ENCODE measurements at places on chromosomes 7 and 10.

- DNase-seq, result no peak
Measured at GRCh38 chr7:148746135-148746534, 47.4 kb downstream of the CUL1 start.

- DNase-seq, result no peak
Measured at GRCh38 chr7:34073676-34074075, 168.3 kb downstream of the BMPER start.

DNA sequence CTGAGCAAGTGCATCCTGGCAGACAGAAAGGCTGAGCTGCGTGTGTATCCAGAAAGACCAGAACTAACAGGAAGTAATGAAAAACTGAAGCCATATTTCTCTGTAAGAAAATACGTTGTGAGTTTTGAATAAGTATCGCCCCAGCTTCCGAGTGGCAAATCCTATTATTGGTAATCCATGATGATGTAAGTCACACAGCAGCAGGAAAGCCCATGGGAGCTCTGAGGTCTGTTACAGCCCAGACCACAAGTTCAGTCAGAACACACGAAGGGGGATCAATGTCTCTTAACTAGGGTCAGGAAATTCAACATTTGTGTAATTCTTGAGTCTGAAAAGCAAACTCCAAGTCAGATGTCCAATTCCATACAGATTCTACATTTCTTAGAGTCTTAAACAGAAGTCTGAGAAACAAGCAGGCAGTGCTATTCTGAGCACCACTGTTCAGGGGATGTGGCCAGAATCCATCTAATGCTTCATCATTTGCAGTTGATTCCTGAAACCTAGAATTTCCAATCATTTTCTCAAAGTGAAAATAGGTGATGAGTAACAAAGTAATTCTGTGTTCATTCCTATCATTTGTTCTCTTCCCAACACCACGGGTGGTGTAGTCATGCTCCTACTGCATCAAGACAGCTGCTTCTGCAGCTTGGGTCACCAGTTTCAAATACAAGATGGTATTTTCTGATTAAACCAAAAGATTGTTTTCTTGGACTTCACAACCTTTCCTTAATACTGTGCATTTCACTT lies at the start of gene LRIT2:
TSS of gene LRIT2 (minus strand) at position 118 of the 747 bp plus-strand sequence. CDS start at position 94, 24 bp downstream.
- DNase-seq, result no peak

DNA sequence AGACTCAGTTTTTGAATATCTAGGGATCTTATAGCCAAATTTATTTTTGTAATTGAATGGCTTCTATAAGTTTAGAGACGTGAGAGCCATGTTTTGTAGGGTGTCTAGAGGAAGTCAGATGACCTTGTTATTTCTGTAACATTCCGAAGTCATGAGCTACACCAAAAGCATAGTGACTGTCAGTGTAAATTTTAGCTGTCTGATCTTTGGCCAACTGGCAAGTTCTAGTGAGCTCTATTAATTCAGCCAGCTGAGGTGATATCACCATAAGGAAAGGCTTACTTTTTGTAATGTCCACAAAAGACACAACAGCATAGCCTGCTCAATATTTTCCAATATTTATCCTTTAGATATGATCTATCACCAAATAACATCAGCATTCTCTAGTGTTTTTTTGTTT lies 9.9 kb upstream of the NT5C3A start:
- DNase-seq, result no peak

DNA sequence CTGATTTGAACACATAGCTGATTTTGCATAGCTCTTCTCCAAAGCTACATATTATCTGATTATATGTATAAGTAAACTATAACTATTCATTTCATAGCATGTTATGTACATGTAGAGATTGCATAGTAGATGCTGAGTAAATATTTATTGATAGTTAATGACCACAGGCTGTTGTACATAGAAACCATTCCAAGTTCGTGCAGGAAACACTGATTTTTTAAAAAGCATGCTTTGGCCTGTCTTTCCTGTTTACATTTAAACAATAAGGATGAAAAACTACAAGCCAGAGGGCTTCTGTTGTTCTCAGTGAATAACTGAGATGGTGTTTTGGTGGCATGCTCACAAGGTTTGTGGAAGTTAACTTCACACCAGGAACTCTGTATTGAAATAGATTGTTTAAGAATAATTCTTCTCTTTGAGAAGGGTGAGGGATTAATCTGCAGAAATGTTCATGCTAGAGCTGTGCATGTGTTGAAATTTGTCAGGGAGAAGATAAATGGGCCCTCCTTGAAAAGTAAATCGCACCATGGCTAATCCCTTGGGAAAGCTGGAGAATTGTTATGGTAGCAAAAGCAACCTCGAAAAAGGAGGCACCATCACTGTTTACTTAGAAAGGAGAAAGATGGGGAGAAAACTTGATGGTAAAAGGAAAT lies 120.2 kb upstream of the SP8 start:
- no peak for DNase-seq

All from Karpas-422 (cell line).